ENCODE measurements at places on chromosomes 12 and 14.

- no peak for DNase-seq
These were observed 8.1 kb upstream of the CLMN start for GRCh38 chr14:95327558-95328374.

DNA sequence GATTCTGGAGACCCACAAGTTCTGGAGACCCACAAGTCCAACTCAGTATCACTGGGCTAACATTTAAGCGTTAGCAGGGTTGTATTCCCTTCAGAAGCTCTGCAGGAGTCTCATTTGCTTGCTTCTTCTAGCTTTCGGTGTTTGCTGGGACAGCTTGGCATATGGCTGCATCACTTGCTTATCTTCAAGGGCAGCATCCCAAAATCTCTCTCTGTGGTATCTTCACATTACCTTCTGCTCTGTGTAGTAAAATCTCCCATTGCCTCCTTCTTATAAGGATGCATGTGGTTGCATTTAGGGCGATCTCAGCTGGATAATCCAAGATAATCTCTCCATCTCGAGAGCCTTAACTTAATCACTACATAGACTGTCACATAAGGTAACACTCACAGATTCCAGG lies 7.3 kb upstream of the CNTN1 start:
- DNase-seq, result no peak

GRCh38 chr14:39266525-39266870 lies 32.8 kb downstream of the MIA2 start:
- no peak for DNase-seq

DNA sequence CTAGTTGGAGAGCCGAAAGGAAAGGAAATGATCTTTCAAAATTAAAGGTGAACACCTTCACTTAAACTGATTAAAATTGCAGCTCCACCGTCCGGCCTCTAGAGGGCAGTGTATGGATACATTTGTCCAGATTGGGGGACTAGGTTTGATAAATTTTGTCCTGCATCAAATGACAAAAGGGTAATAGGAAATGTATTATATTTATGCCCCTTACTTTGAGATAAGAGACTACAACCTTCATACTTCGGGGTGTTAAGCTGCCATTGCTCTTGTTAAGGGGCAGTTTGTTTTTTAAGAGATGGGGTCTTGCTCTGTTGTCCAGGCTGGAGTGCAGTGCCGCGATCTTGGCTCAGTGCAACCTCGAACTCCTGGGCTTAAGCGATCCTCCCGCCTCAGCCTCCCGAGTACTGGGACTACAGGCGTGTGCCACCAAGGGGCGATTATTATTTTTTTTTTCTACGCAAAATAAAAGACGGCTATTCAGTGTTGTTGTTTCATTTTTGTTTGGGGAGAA lies 818 bp upstream of the SUOX start:
- DNase-seq, result no peak

- no peak for DNase-seq
These were observed 90.7 kb downstream of the METTL25 start for GRCh38 chr12:82448911-82449578.

GRCh38 chr12:92702754-92703679 lies at the start of gene PLEKHG7:
TSS of gene PLEKHG7 (plus strand) at chr12:92702989. CDS start at chr12:92706632, 3,643 bp downstream.
- DNase-seq, result no peak

DNA sequence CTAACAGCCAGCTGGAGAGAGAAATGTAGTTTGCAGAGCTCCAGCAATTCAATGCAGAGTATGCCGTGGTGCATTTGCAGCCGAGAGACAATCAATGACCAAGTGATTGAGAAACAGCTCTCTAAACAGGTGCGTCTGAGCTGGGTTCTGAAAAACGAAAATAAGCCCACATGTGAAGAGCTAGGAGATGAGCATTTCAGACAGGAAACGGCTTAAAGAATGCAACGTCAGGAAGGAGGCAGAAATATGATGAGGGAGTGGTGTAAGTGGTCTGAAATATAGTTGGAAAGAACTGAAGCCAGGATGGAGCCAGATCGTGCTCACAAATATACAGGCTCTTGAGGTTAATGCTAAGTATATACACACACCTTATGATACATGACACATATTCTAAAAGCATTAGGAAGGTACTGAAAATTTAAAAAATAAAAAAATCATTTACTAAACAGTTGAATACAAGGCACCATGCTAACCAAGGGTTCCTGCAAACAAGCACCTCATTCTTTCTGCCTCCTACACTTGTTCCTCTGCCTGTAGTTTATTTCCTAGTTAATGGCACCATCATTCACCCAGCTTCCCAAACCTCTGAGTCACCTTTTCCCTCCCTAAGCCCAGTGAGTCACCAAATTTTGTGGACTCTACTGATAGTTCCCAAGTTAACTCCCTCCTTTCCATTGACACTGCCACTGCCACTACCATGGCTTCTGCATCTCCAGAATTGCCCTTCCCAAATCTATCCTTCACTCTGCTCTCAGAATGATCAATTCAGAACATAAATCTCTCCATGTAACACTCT lies 2.3 kb upstream of the GARIN2 start:
- no peak for DNase-seq

DNA sequence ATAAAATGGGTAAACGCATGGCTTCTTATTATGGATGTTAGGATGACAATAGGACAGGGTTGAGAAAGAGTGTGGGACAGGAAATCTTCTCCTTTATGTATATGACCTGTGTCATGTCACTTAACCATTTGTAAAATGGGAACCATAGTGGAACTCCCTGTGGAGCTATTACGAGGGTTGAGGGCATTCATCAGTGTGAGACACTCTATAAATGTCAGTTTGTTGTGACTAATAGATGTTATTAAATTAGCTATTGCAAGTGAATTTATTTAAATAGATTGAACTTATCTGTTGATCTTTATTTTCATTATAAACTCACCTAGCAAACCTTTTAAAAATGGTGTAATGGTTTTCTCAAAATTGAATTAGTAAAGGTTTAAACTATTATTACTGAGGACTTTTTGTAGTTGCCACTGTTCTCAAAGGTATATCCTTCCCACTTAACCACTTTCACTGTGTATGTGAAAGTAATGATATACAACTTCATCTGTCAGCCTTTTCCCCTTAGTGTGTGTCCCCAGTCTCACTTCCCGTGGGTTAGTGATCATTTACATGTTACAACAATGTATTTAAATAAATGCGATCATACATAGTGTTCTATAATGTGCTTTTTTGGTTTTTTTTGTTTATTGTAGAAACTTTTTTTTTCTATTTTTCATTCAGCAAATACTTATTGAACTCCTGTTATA lies 17.1 kb downstream of the HELB start:
- no peak for DNase-seq

DNA sequence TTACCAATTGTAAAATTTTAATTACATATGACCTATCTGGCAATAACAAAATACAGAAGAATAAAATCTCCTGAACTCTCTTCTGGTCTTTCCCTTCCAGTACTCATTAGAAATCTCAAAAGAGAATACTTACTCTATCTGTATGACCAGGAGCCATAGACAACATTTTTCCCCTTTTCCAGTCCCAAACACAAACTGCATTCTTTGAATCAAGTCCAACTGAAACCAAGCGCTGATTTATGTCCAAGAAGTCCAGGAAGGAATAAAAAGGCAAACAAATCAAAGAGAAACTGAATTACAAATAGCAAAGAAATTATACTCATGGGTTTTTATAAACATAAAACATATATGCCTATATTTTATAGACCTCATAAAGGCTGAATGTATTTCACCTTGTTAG lies 46.7 kb downstream of the EML5 start:
- DNase-seq, result no peak

- no peak for DNase-seq
These were observed 107.3 kb downstream of the BCL11B start for GRCh38 chr14:99164712-99165111.

DNA sequence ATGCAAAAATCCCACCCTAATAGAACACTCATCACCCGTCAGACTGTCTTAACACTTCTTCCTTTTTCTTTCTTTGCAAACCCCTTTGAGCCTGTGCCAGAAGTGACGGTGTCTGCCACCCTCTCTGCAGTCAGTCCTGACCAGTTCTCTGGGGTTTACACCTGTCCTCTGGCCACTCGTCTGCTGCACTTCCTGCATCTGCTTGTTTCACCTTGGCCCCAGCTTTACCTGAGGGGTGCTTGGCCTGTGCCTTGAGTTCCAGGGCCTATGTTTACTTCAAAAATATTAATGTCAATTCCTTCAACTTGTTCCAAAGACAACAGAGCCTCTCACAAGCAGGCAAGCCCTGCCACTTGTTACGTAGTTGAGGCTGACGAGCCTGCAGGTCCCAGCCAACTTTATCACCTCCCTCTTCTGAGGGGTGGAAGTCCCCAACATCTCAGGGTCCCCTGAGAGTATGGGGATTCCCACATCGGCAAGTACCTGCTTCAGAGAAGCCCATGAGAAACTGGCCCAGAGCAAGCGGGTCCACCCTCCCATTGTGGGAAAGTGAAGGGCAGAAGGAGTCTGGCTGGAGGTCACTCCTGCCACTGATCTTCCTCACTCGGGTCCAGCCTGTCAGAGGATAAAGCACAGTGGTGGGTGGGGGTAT lies 205.4 kb downstream of the DAD1 start:
- DNase-seq, result no peak

Measured in activated naive CD4-positive, alpha-beta T cell (primary cell).